ENCODE measurements at places on chromosomes 5 and 9. TPM values are rescaled to one million over a fixed set of nuclear protein-coding genes. Genes with fewer than 3 reads are reported as not detected.

- H3K4me3 ChIP-seq: peak overlapping the region; percentile 72
- H3K36me3 ChIP-seq: peaks cover 9% of the 10 kb centered on the region
- H3K27ac ChIP-seq: peak overlapping the region; percentile 64
Measured at GRCh38 chr5:176364765-176365350, 429 bp upstream of the ARL10 start.

DNA sequence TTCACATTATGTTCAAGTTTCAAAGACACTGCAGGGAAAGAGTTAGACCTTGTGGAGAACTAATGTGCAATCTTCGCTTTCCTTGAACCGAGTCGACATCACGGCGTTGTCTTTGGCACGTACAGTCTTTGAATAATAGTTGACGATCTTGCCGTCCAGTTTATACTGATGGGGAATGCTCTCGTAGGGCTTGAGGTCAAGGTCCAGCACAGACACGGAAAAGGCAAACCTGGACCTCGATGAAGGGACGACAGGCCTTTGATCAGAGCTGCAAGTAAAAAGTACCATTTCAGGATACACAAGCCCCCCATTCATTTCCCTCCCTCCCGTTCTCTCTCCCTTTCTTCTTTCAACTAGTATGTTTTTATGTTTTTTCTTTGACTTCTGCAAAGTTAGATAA, 54.1 kb downstream of the IPPK start:
- peaks cover 49% of the 10 kb centered on the region for H3K36me3 ChIP-seq
- no peak for DNase-seq
- no peaks in the 10 kb centered on the region for H3K4me1 ChIP-seq
- no peak overlapping the region for H3K27ac ChIP-seq
- no peak overlapping the region for H3K4me3 ChIP-seq

- no peak for DNase-seq
- H3K36me3 ChIP-seq: no peaks in the 10 kb centered on the region
- no peaks in the 10 kb centered on the region for H3K4me1 ChIP-seq
Measured at GRCh38 chr5:109242518-109242917, 167.3 kb downstream of the PJA2 start.

TRIM36 gene
- 0.13 TPM for total RNA-seq

All from activated CD8-positive, alpha-beta T cell treated with anti-CD3 and anti-CD28 coated beads, Interleukin-2, amount 10 ng/mL, durations not matched to agents 7 days and 5 days (primary cell).